ENCODE measurements at places on chromosomes 11 and 22.

- DNase-seq, result no peak
Observed at GRCh38 chr11:72389116-72389515, 45.2 kb downstream of the CLPB start.

DNA sequence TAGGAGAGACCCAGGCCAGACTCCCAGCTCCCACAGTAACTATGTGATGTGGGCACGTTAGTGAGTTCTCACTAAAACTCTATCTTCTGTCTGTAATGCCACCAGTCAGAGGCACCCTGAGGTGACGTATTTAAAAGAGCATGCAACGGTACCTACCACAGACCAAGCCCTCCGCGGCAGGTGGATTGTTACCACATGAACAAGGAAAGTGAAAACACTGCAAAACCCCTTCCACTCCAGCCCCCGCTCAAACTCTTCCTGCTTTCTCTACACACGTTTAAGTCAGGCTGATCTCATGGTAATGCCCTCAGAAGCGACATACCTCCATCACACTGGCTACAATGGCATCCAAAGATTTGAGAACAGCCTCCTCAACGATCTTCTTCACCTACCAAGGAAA is 36.7 kb downstream of the SERPIND1 start:
- DNase-seq, result no peak

DNA sequence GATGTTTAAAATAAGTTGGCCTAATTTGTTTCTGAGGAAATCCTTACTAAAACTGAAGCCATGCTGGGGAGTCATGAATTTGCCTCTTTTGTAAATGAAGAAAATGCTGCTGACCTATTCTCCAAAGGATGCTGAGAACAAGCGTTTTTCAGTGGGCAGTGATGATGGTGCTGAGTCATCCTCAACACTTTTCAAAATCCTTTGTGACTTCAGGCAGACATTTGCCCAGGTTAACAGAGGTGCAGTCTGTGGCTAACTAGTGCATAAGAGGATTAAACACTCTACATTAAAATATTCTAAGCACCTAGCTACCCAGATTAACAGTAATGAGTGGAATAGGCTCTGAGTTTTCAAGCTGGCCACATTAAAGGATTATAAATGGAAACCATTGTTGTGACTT is 509.0 kb downstream of the DLG2 start:
- no peak for DNase-seq

DNA sequence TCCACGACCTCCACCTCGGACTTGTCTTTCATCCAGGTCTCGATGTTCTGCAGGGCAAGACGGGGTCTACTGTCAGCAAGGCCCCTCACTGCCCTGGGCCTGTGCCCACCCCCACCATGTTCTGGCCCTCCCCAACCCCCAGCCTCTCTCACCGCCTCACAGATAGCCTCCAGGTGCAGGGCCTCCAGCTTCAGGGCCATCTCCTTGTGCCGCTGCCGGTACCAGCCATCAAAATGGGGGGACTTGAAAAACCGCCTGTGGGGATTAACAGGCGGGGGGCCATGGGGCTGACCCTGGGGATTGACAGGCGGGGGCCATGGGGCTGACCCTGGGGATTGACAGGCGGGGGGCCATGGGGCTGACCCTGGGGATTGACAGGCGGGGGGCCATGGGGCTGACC is 4.9 kb upstream of the PLXNB2 start:
- DNase-seq, result no peak

- no peak for DNase-seq
Observed at GRCh38 chr22:27756212-27756660, 45.3 kb downstream of the MN1 start.

DNA sequence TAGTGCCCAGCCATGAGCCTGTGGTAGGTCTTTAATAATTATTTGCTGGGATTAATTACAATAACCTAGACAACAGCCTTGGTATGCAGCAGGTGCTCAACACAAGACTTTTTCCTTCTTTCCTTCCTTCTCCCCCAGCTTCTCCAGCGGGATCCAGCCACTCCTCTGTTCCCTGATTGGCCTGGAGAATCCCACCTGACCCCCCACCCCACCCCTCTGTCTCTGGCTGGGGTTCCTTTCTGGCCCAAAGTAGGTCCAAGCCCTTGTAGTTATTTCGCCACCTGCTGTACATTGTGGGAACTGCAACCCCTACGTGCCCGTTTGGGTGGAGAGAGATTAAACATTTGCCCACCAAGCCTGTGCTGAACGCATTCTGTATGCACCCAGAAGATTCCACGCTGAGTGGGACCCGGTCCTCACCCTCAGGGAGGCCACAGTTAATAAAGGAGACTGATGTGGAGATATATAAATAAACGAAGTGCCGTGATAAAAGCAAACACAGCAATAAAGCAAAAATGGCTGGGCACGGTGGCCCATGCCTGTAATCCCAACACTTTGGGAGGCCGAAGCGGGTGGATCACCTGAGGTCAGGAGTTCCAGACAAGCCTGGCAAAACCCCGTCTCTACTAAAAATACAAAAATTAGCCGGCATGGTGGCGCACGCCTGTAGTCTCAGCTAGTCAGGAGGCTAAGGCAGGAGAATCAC is 32.1 kb upstream of the DGKZ start:
- DNase-seq, result no peak

- no peak for DNase-seq
Observed at GRCh38 chr22:37284805-37285355, 2.6 kb downstream of the CYTH4 start.

- DNase-seq, result no peak
Observed at GRCh38 chr11:94768602-94769541, 716 bp downstream of the AMOTL1 start.

DNA sequence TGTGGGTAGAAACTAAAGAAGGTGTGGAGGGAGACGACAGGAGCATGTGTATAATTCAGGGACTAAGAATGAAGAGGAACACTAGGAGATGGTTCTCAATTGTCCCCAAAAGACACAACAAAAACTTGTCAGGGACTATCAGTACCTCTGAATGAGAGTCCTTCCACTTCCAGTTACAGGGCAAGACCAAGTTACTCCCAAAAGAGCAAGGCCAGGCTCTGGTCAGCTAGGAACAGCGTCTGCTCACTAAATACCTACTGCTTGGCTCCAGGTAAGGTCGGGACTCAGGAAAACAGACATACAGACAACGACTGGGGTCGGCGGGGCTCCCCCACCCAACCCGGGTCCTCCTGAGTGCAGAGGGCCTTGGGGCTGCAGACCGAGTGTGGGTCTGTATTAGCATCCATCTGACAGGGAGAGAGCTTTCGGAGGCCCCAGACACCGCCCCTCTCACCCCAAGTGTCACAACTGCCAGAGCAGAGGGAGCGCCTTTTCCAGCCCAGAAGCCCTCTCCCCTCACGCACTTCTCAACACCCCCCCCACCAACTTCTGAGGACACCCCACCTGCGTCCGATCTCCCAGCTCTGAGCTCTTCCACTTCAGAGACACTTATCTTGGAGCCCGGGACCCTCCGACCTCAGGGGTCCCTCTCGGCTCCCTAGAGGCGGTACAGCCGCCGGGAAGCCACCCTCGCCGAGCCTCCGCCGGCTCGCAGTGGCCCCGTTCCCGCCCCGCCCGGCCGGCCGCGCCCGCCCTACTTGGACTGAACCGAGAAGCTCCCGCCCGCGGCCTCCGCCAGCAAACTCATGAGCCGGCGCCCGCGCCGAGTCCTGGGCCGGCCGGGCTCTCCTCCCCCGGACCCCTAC is 522 bp downstream of the RHOG start:
- DNase-seq, result no peak

DNA sequence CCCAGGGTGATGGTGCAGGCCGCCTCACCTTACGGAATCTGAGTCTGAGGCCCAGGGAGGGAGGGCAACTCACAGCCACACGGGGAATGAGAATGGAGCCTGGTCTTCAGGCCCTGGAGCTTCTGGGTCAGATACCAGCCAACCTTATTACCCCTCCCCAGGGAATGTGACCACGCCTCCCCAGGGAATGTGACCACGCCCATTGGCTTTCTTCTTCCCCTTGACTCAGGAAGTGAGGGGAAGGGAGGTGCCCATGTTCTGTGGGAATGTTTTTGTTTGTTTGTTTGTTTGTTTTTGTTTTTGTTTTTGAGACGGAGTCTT is 57.5 kb upstream of the RBFOX2 start:
- no peak for DNase-seq

GRCh38 chr11:65279741-65280440 is 18.1 kb downstream of the POLA2 start:
- no peak for DNase-seq

DNA sequence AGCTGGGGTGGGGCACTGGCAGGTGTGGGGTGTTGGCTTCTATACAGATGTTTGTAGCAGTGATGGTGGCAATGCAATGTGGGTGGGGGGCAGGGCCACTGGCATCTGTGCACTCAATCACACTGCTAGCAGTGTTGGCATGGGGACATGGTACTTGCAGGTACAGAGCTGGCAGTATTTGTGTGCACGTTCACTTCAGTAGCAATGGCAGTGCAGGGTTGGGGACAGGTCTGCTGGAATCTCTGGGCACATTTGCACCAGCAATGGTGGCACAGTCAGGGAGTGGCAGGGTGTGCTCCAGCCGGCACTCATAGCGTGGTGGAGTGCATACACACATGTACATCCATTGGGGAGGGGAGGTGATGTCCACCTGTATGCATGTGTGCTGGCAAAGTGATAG is 775.2 kb downstream of the CNTN5 start:
- no peak for DNase-seq

- DNase-seq, result no peak
Observed at GRCh38 chr11:5280582-5281102, 10.9 kb upstream of the HBE1 start.

DNA sequence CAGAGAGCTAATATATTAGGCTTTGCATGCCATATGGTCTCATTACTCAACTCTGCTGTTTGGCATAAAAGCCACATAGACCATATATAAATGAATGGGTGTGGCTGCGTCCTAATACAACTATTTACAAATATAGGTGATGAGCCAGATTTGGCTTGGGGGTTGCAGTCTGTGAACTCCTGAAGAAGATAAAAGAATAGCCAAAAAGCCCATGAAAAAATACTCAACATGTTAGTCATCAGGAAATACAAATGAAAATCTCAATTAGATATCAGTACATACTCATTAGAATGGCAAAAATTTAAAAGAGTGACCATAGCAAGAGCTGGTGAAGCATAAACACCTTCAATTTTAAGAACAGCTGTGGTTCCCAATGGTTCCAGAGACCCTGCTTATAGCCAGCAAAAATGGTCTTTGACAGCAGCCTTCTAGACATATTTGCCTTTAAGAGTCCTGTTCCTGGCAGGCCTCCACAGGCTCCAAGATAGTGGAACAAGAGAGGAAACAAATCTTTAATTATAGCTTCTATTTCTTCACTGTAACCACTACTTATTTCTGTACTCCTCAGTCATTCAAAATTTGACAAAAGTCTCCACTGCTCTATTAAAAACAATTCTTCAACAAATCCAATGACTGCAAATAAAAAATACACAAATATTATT is 16.1 kb downstream of the C2CD3 start:
- DNase-seq, result no peak

DNA sequence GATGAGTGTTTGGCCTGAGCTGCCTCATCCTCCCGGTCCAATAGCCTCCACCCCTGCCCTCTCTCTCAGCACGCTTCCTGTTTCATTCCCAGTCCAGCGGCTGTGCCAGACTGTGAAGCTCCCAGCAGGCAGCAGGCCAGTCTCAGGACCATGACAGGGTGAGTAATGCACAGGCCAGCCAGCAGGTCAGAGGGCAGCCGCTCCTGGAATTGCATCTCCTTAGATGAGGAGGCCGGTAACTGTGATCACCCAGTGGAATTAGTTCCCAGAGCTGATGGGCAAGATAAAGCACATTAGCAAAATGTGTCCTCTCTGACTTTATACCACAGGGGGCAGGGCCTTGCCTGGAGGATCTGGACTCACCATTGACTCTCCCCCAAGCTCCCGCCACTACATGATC is 251.2 kb downstream of the ETS1 start:
- DNase-seq, result no peak

GRCh38 chr22:31618057-31618456 is 44.0 kb downstream of the PISD start:
- DNase-seq, result no peak

DNA sequence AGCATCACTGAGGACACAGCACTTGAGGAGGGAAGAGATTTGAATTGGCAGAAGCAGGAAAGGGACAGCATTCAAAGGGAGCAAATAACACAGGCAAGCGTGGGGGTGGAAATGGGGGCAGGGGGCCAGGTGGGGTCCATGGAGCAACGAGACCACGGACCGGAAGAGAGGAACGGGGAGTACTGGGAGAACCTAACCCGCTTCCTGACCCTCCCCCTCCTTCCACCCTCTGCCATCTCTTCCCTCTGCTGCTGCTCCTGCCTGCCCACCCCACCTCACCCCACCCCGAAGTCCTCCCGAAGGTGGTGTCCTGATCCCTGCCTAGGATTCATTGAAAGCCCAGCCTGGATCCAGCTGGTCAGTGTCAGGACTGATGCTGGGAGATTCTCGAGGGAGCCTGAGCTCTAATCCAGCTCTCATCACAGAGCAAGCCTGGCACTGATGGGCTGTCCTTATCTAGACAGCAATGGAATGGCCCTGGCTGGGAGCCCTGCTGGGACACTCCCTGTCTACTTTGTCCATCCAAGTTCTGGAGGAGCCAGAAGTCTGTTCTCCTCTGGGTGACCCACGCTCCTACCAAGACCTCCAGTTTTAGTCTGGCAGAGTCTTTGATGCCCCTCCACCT is 105.0 kb downstream of the TRIM29 start:
- DNase-seq, result no peak

GRCh38 chr11:131754671-131755070 is 384.3 kb downstream of the NTM start:
- DNase-seq, result no peak

GRCh38 chr22:27144321-27144720 is 486.9 kb downstream of the MIAT start:
- no peak for DNase-seq

DNA sequence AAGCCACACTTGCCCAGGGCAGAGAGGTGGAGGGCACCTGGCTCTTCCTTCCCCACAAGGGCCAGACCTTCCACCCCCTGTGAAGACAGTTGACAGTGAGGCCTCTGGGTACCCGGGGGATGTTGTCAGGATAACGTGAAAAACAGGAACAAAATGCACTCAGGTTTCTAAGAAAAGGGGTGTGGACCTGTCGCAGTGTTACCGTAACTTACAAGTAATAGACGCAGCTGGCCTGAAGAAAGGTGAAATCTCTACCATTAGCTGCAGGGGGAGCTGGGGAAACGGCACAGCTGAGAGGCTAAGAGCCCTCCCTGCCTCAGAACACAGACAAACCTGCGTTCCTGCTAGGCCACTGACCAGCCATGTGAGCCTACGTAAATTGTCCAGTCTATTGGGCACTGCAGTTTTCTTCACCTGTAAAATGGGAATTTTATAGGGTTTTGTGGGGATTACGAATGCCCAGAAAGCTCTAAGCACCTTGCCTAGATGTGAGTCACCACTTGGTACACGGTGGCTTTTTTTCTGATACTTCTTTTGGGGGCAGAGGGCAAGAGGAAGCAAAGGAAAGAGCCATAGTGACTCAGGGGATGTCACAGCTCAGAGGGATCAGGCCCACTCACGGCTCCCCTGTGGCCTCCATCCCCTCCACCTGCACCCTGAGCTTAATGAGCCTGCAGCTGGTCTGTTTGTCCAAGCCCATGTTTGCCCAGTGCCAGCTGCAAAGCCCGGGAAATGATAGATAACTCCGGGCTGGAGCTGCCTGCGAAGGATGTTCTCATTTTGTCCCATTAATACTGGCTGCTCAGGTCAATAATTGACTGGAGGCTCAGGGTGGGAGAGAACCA is 18.4 kb upstream of the CABP7 start:
- no peak for DNase-seq
